ENCODE measurements at places on chromosomes 5 and 9. TPM values are rescaled to one million over a fixed set of nuclear protein-coding genes. Genes with fewer than 3 reads are reported as not detected.

DNA sequence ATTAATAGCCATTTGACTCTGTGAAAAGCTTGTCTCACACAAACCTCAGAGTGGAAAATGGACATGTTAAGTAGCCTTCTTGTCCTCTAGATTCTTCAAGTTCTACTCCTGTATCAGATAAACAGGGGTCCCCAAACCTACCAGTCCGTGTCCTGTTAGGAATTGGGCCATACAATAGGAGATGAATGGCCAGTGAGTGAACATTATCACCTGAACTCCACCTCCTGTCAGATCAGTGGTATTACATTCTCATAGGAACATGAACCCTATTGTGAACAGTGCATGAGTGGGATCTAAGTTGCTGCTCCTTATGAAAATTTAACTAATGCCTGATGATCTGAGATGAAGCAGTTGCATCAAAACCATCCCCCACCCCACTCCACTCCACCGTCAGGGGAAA lies 136.3 kb downstream of the TMEM232 start:
- peak; percentile 52 for DNase-seq

- DNase-seq, result no peak
Observed at GRCh38 chr5:322942-323879, 1.7 kb downstream of the AHRR start.

- no peak for DNase-seq
Observed at GRCh38 chr9:70390933-70391341, 23.5 kb downstream of the KLF9 start.

DNA sequence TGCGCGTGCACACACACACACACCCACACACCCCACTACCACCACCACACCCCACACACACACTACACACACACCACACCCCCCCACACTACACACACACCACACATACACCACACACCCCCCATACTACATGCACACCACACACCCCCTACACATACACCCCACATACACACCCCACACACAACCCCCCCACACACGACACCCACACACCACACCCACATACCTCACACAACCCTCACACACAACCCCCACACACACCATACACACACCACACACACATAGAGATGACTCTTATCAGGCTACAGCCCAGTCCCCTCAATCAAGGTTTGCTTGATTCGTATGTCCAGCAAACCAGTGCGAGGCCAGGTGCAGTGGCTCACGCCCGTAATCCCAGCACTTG lies 25.7 kb downstream of the SLC46A2 start:
- DNase-seq, result no peak

GRCh38 chr9:82604947-82605656 lies 457.8 kb downstream of the RASEF start:
- no peak for DNase-seq

- peak; percentile 4 for DNase-seq
Observed at GRCh38 chr9:95005278-95006143, 279.0 kb downstream of the AOPEP start.

GRCh38 chr9:35619800-35620158 lies 1.6 kb upstream of the CD72 start:
- DNase-seq, result no peak

DNA sequence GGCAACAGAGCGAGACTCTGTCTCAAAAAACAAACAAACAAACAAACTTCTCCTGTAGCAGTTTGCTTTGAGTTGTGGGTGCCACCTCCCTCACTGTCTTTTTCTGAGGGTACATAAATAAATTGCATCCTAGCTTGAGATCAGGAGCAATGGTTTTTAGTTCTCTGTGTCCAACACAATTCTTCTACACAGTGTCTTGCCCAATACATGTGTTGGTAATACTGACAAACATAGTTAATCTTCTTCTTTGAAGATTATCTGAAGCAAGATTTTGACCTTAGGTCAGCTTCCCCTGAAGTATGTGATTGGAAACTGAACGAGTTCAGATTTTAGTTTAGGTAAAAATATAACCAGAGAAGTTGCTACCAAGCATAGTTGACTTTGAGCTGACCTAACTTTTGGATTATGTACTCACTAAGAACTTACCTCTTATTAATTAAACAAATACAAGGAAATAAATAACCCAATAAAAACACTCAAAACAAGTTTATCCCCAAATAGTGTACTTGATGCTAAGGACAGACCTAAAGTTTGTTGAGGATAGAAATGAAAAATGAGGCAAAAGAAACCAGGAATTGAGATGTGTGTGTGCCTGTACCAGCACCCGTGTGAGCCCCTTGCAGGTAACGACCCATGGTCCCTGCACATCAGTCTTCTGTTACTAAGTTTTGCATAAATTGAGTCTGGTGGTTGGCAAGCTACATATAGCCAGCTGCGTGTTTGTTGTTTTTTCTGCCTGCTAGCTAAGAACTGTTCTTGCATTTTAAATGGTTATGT lies 16.2 kb downstream of the TJP2 start:
- no peak for DNase-seq

DNA sequence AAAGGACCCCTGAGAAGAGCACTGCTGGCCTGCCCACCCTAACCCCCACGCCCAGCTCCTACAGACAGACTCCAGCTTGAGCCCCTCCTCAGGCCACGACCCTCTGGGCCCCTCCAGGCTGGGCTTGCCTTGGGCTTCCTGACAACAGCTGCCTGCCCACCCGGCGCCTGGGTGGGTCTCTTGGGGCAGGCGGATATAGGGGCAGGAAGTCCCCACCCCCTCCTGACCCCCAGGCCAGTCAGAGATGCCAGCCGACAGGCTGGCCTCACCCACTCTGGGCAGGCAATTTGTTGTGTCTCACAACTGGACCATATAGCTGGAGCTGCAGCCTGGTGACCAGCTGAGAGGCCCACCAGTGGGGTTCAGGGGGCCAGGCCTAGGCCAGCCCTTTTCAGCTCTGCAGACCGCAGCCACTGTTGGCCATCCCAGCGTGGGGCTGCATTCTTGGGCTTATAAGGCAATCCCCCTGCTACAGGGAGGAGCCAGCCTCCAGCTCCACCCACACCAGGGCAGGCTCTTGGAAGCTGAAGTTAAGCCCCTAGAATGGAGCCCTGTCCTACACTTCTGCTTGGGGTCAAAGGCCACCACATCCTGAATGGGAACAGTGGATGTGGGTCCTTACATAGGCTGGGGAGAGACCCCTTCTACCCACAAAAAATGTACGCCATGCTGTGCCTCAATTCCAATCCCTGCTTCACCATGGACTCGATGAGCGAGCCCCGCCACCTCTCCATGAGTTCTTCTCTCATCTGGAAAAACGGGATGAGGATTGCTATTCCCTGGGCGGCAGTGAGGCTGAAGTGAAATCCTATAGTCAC lies 2.0 kb downstream of the PDLIM7 start:
- peak; percentile 31 for DNase-seq

GRCh38 chr5:20276061-20276958 lies 288.3 kb upstream of the CDH18 start:
- DNase-seq, result peak; percentile 99

DNA sequence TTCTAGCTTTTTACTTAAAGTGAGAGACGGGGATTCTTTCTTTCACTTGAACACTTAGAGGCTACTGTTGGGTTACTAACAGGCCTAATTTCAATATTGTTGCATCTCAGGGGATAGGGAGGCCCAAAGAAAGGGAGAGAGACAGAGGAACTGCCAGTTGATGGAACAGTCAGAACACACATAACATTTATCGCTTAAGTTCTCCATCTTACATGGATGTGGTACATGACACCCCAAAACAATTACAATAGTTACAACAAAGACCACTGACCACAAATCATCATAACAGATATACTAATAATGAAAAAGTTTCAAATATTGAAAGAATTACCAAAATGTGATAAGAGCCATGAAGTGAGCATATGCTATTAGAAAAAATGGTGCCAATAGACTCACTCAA lies 4.3 kb upstream of the RIC1 start:
- no peak for DNase-seq

GRCh38 chr9:90368241-90368640 lies 274.4 kb downstream of the DIRAS2 start:
- no peak for DNase-seq

DNA sequence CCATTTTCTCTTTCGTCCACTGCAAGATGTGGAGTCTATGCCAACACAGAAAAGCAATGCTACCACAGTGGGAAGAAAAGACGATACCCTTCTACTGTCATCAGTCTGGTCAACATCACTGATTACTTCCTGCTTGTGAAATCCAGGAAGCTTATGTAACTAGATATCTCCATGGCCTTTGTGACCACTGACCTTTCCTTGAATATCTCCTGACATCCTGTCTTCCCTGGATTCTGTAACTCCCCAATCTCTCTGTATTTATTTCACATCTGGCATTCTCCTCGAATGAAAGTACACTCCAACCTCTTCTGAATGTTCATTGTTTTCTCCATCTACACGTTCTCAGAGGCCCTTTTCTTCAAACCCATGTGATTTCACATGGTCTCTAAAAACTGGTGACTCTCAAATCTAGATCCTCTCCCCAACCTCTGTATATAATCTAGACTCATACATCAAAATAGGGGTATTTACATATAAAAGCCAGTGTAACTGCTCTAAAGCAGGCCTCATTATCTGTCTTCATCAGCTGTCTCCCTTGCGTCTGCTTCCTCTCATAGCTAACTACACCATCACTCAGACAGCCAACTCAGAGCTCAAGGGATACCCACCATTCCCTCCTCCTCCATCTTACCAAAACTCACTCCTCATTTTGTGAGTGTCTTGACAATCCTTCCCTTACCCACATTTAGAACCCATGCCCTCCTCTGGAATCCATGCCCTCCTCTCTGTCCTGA lies 156.8 kb downstream of the SEMA5A start:
- no peak for DNase-seq

GRCh38 chr5:137400571-137400970 lies 98.6 kb downstream of the SPOCK1 start:
- DNase-seq, result no peak

- DNase-seq, result no peak
Observed at GRCh38 chr5:65077653-65078052, 308.9 kb downstream of the CWC27 start.

DNA sequence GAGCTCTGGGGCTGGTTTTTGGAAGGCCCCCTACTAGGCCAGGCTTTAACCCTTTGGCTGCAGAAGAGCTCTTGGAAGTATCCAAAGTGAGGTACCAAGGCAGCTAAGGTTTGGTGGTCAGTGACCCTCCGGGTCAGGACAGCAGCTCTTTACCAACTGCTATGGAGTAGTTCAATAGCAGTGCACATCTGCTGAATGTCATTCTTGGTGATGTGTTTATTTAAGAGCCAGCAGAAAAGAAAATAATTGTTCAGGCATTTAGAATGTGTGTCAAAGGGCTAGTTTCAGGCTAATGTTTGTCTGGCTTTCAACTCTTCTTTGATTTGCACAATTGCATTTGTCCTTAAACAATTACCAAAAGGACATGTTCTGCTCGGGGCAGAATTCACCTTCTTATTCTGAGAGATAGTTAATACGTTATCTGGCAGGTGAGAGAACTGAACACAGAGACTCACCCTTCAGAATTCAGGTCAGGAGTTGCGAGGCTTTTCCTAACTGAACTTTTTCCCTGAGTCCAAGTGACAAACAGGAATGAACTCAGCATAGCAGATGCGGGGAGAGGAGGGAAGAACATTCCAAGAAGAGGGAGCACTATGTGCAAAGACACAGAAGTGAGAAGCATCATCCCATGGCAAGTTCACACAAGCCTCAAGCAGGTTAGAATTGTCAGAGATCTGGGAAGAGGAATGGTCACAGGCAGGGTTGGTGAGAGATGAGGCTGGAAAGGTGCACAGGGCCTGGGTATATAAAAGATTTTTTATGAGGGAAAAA lies 556.7 kb upstream of the TLE4 start:
- DNase-seq, result peak; percentile 64

DNA sequence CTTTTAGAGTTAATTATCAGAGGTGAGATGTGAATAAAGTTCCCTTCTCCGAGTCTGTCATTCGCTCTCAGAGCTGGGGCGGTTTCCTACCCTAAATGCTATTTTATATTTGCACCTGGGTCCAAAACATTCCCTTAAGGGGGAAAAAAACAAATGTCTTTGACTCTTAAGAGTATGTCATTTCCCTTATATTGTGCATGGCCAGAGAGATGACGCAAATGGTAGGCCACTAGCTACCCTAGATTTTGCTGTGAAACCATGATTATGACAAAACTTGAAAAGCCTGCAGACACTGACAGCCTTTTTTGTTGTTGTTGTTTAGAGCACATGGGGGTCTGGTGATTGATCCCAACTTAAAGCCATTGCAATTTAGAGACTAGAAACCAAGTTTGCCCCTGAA lies 12.8 kb downstream of the DAB2 start:
- no peak for DNase-seq

- DNase-seq, result peak; percentile 57
Observed at GRCh38 chr5:149141957-149142851, 911 bp downstream of the ABLIM3 start.

DNA sequence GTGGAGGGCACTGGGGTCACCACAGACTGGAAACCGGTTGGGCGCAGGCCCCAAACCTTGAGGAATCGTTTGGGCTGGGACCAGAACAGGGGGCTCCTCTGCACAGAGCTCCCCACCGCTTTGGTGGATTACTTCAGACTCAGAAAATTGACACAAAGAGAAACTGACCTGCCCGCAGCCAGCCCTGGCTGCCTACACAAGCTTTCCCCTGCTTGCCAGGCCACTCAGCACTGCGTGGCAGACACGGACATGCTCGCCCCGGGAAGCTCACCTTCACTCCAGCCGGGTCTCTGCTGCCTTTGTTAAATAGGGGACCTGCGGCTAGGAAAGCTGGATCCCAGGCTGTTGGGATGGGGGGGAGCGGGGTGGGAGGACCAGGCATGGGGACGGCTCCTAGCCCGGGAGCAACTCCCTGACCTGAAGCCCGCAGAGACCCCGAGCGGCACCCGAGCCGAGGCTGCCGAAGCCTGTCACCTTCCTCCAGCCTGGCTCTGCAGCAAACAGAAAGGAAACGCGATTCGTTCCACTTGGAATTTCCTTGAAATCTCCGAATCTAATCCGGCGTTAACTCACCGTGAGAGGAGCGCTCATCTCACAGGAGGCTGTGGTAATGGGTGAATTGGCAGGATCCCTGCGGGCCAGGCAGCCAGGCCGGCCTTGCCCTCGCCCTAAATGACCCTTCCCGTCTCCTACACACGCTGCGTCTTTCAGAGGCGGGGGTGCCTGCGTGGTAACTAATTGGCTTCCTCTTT lies 8.8 kb downstream of the PAX5 start:
- DNase-seq, result no peak

- no peak for DNase-seq
Observed at GRCh38 chr9:82149501-82149946, 161.0 kb downstream of the SPATA31D1 start.

GRCh38 chr9:115591584-115591984 lies 473.6 kb upstream of the TNC start:
- DNase-seq, result peak; percentile 95

GRCh38 chr9:29445751-29446150 lies 1872.5 kb upstream of the C9orf72 start:
- DNase-seq, result no peak

GRCh38 chr9:28127101-28127500 lies 553.8 kb upstream of the C9orf72 start:
- no peak for DNase-seq

GRCh38 chr9:115373000-115373709 lies 255.2 kb upstream of the TNC start:
- DNase-seq, result peak; percentile 96

Gene ACO1
- total RNA-seq, result 20.8 TPM

Gene PCDHGB7
- total RNA-seq, result 0.44 TPM

Gene ZNF483
- total RNA-seq, result 3.0 TPM

Gene ATP6V0E1
- 154 TPM for total RNA-seq

Gene PCDHA13
- 3.2 TPM for total RNA-seq

Gene EIF4E1B
- total RNA-seq, result not detected

Gene SHISAL2B
- not detected for total RNA-seq

Gene PCDHGA4
- total RNA-seq, result not detected
